ENCODE measurements at places on chromosomes 2 and 18.

GRCh38 chr2:45275806-45276205 is 266.6 kb upstream of the SIX2 start:
- no peak for DNase-seq

DNA sequence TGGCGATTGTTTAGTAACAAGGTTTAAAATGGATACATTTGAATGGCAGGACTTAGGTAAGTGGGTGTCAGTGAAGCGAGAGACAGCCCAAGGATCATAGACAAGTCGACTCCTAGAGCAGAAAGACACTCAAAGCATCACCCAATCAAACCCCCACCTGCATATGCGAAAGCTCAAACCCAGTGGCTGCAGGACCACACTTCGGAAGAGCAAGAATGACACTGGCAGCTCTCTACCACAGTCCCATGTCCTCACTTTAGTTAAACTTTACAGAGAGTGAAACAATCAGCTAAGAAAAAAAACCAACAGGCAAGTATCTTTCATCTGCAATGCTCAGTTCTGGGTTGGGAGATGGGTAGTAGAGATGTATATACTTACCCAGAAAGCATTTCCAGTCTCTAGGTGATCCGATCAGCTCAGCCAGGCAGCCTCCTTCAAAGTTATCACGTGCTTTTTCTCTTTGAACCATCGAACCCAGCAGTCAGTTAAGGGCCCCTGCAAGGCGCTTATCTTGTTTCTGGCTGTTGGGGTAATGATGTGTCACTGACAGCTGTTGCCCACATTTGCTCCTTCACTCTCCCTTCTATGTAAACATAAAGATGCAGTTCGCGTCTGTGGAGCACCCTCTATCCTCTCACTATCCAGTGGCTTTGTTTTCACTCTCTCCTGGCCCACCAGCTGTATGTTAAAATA is 357.5 kb upstream of the ID2 start:
- no peak for DNase-seq

GRCh38 chr2:211439011-211439410 is 882.6 kb downstream of the CPS1 start:
- DNase-seq, result no peak

- no peak for DNase-seq
These were observed 124.6 kb downstream of the RTP5 start for GRCh38 chr2:241994086-241994485.

DNA sequence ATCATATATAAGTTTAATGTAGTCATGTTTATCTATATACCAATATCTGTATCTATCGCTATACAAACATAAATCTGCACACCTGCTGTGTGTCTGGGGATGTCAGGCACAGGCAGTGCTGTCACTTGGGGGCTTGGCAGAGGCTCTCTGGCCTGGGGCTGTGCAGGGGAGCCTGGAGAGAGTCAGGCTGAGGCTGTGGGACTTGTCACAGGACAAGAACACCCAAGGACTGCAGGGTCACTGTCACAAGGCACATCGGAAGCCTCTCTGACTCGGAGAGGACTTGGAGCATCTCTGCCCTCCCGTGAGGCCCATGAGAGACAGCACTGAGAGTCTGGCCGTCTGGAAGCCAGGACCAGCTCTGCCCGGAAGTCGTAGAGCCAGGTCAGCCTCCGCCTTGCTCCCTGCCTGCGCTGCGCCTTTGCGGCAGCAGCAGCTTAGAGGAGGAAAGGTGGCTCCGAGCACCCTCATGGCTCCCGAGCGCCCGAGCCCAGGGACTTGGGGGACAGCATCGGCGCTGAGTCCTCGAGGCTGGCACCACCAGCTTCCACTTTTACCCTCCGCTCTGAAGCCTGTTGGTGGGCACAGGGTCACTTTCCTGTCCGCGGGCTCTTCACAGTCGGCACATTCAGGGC is 280.3 kb downstream of the NDUFA10 start:
- no peak for DNase-seq

DNA sequence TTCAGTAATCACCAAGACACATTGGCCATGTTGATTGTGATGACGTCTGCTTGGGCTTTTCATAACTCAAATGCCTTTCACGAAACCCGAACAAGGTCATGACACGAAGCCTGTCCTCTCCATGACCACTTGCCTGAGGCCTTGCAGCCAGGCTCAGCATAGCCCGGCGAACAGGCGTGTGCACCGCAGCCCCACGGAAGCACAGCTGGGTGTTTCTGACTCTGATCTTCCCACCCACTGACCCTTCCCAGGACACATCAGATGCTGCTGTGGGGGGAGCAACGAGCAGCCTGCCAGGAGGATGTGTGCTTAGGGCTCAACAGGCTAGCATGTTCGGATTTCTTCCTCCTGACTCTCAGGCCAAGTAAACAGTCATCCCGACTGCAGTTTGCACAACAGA is 369.4 kb upstream of the SALL3 start:
- no peak for DNase-seq

DNA sequence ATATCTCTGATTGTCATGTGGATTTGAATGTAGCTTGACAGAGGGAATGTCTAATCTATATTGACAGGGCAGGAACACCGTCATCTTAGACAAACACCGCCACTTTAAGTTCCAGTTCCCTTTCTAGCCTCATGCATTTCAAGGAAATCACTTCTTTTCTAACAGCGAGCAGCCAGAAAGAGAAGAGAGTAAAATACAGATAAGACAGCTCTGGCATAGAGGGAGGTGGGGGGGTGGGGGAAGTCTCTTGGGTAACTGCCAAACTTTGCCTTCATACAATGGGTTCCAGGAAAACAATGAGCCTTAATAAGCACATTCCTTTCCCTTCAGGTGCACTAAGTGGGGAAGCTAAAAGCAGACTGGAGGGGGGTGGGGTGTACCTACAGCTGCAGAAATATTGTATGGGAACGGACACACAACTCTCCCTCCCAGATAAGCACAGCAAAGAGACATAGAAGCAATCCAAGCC is 37.2 kb downstream of the CASP10 start:
- no peak for DNase-seq

DNA sequence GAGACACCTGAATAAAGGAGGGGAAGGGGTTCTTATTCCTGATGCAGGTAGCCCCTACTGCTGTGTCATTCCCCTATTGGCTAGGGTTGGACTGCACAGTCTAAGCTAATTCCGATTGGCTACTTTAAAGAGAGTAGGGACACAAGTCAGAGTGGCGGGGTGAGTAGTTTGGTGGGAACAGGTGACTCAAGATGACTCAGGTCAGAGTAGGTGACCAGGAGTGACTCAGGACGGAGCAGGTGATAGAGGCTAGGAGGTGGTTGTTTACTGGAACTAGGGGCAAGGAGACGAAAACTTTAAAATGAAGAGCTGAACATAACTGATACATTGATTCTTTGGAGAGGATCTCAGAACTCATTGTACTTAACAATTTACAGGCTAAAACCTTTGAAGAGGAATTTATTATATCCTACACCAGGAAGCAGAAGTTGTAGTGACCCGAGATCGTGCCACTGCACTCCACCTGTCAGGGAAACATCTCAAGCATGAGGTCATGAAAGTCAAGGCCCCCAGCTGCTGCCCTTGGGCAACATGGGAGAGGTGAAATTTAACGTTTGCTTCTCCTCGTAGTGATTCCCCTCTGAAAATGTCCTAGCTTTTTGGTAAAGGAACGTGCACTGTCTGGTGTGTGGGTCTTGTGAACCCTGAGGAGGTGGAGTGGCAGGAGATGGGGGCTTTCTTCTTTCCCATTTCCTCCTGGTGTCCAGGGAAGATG is 4.5 kb upstream of the CYP27A1 start:
- DNase-seq, result no peak

GRCh38 chr2:105869341-105869740 is 124.6 kb downstream of the NCK2 start:
- no peak for DNase-seq

DNA sequence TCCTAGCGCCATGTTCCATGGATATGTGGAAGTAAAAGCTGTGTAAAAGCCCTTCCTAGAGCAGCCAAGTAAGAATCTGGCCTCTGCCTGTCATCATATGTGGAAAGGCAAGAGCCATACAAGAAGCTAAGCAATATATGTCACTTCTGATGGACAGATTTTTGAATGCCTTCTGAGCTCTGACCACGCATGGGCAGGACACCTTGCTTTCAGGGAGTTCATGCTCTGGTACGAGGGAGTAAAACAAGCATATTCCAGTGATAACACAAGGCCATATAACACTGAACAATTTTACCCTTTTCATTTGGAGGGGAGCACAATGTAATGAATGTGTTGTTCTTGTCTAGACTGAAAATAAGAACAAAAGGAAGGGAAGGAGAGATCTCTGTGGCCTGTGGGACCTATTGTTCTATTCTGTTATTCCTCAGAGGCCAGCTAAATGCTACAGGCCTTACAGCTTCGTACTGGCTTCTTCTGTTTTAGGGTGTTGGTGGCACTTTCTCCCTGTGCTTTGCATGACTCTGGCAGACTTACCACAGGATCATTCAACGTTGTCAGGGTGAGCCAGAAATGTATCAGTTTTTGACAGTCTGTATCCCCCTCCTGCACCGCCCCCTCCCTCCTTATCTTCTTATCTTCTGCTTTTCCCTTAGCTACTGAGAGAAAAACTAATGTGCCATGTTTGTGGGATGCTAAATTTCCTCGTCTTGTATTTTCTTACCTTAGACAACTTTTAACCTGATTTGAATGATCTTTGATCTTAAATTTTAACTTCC is 99.5 kb downstream of the MAP4K4 start:
- no peak for DNase-seq

DNA sequence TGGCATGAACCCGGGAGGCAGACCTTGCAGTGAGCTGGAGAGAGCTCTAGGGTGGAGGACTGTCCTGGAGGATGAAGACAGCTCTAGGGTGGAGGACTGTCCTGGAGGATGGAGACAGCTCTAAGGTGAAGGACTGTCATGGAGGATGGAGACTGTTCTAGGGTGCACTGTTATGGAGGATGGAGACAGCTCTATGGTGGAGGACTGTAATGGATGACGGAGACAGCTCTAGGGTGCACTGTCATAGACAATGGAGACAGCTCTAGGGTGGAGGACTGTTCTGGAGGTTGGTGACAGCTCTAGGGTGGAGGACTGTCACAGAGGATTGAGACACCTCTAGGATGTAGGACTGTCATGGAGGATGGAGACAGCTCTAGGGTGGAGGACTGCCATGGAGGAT is 21.1 kb upstream of the KCNG2 start:
- no peak for DNase-seq

GRCh38 chr2:96898641-96899412 is 28.9 kb upstream of the SEMA4C start:
- no peak for DNase-seq

- DNase-seq, result no peak
These were observed 19.4 kb upstream of the PPP4R3B start for GRCh38 chr2:55636831-55637230.

DNA sequence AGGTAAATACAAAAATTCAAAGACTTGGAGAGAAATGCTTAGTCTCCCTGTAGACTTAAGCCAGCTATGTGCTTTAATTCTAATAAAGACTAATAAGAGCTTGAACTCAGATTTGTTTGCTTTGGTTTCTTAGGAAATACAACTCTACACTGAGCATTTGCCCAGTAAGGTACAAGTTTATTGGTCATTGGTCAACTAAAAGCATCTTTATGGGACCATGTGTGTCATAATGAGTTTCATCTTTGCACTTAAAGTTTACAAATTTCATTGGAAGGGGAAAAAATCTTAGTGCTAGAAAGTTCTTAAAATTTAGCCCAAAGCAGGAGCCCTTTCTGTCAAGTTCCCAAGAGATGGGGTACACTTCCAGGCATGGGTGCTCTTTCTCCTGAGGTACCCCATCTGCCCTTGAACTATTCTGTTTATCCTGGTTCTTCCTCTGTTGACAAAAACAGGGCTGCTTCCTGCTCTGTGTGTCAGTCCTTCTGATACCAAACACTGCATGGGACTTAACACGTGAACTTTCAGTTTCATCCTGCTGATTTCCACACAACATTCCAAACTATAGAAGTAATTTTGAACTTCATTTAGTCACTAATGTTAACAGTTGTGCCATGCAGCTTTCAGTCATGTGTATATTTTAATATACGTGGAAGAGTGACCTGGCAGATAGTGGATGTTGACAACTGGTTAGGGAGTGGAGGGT is 200.2 kb downstream of the TPGS2 start:
- no peak for DNase-seq
